ENCODE measurements at places on chromosomes 7 and 10. TPM values are rescaled to one million over a fixed set of nuclear protein-coding genes. Genes with fewer than 3 reads are reported as not detected.

Gene LIPN
- not detected for total RNA-seq

Gene ASB15
- not detected for total RNA-seq

Gene ANKRD61
- total RNA-seq: 0.29 TPM

Gene CRTAC1
- total RNA-seq: 44.0 TPM

DNA sequence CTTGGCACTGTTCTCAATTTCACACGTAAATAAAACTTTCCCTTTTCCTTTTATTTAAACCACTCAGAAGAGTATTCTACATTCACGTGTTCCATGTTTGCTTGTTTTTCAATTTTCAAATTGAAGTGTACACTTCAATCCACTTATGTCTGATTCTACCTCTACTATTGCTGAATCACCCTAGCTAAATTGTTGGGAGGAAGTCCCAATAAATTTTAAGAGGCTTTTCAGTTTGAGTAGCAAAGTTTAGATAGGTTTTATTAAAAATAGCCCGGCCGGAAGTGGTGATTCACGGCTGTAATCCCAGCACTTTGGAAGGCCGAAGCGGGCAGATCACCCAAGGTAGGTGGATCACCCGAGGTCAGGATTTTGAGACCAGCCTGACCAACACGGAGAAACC is 1414.7 kb upstream of the CELF2 start:
- DNase-seq: no peak

GRCh38 chr7:14606101-14606500 is 296.4 kb downstream of the DGKB start:
- no peak for DNase-seq

DNA sequence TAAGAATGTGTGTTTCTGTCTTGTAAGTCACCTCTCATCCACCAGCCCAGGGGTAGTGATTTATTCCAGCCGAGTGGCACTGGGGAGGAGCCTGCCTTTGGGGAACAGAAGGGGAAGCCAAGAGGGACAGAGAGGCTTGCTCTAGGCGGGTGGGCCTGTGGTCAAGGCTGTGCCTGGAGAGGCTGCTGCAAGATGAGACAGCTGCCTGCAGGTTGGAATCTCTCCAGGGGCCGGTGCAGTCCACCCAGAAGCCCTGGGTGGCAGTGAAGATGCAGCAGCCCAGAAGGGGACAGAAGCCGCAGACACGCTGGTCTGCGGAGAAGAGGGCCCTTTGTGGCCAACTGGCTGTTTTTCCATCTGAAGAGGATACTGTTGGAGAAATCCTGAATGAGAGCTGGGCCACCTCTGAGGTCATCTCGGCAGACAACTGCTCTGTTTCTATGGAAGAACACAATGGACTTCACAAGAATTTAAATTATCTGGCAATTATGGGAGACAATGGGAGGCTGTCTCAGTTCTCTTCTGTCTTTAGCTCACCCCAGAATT is 175.7 kb downstream of the GFRA1 start:
- DNase-seq: no peak

DNA sequence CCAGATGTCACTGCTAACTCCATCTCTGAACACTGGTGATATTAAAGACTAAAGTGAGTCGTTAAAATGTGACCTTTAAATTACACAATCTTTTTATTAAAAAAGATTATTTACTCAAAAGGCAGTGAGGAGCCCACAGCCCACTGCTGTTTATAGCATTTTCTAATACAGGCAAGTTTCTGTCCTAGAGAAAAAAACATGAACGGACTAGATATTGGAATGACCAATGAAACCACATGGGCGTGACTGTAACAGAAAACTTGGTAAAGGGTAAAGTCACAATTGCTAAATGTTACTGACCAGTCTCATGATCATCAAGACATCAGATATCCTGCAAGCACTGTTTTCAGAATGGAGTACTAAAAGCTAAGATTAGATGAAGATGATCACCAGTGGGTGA is 78.7 kb downstream of the FEZF1 start:
- no peak for DNase-seq

DNA sequence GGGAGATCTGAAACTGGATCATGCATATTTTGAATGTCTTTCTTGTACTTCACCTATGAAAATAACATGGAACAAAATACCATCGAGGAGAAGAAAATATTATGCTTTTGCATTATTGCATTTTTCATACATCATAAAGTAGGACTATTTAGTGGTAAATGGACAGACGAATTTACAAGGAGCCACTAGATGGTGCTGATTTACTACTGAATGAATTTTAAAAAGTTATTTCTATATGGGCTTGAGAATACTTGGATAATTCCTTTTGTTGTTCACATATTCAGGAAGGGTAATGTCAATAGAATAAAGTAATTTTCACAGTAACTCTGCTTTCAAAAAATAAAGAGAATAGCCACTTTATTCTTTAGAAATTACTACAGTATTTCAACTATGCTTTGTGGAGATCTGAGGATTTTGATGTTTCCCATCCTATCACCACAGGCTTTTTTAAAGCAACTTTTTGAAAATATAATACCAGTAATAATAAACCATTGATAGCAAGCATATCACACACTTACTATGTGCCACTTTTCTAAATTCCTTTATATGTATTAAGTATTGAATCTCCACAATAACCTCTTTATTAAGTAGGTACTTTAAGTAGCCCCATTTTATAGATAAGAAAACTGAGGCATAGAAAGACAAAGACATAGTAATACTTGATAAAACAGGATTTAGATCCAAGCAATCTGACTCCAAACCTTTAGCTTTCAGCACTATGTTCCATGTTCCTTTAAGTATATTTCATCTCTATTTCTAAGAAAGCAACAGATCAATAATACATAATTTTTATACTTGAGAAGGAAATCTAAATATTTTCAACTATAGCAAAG is 38.6 kb downstream of the NEBL start:
- no peak for DNase-seq

GRCh38 chr7:2970861-2971260 is 72.8 kb downstream of the CARD11 start:
- no peak for DNase-seq

DNA sequence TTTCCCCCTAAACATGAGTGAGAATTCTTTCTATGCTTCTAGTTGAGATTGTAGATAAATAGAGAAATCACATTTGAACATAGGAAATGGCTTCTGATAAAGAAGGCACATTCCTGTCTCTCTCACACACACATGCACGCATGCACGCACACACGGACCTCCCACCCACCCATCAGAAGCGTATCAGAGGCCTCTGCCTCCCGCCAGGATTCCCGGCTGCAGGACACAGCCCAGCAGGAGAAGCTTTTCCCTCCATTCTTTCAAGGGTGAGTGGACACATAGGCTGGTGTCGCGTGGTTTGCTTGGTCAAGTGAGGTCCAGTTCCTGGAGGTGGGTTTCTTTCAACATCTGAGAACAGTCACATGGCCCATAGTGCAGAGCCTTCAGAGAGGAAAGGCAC is 34.2 kb downstream of the KLF6 start:
- no peak for DNase-seq

- no peak for DNase-seq
Observed at GRCh38 chr10:18044976-18045720, 93.4 kb downstream of the SLC39A12 start.

DNA sequence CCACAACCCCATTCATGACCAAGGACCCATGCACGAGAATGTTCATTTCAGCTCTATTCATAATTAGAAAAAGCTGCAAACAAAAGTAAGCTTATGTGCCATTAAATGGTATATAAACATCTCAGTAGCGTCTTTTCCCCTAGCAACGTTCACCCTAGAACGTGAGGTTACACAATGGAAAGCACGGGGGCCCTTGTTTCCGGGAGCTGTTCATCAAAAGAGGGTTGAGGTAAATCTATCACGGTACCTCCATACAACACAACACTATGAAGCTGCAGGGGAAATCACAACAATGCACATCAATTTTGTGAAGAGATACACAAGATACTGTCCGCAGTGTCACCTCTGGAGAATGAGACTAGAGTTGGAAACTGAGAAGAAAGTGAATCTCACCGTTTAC is 80.9 kb upstream of the DDC start:
- no peak for DNase-seq

- no peak for DNase-seq
Observed at GRCh38 chr10:54666192-54666591, 134.8 kb downstream of the PCDH15 start.

- no peak for DNase-seq
Observed at GRCh38 chr7:15891151-15891881, 204.8 kb upstream of the MEOX2 start.

DNA sequence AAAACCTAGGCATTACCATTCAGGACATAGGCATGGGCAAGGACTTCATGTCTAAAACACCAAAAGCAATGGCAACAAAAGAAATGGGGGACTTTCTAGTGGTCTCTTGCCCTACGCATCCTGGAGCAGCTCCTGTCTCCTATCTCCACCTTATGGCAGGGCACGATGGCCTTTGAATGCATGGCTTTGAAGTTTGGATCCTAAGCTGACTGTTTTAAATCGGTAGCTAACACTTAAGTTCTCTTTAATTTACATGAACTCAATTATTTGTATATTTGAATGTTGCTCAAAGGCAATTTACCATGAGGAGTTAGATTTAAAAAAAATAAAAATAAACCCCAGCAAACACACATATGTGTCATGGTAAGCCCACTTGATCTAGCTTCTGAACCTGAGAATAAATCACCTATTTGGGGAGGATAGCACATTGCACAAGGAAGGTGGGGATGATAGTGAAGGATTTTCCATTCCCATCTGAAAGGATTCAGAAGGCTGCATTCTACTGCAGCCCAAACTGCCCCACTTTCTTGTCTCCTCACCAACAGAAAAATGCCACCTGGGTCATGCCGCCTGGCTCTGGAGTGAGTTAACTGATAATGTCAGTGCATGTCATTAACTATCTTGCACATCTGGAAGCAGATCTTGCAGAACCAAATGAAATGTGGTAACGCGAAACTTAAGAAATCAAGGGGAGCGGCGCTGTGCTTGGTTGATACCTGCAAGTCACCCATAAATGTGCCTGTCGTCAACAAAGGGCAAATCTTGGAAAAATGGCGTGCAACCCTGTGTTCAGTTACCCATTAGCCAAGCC is 12.4 kb downstream of the KLF6 start:
- DNase-seq: no peak

- DNase-seq: no peak
Observed at GRCh38 chr7:129609666-129610065, 1.9 kb upstream of the NRF1 start.

DNA sequence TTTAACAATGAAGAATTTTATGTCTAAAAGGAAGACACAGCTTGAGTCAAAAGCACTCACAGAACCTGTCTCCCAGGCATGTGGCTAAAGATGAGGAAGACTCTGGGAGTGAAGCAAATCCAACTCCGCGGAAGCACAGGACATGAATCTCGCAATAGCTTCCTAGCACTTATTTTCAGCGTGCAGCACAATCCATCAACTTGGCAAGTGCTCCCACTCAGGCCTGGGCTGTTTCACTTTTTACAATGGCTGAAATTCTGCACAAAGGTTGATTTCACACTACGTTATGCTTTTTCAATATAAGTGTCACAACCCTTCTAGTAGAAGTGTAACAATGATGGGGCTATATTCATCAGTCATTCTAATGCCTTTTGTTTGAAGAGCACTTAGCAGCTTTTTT is 180.2 kb downstream of the XPNPEP1 start:
- no peak for DNase-seq

DNA sequence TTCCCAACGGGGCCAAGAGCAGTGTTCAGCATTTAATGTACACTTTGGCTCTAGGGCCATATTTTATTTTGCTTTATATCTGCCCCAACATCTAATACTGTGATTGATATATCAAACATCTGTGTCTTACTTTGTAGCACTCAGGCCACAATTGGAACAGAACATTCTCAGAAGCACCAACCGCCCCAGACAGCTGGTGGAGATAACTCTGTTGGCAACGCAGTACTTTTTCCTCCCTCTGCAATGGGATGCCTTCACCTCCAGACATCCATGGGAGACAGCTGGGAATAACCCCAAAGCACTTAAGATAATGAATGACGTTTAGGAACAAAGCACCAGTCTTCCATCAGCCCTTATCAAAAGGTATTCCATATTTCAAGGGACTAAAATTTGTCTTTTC is 57.4 kb downstream of the PIP4K2A start:
- DNase-seq: no peak

DNA sequence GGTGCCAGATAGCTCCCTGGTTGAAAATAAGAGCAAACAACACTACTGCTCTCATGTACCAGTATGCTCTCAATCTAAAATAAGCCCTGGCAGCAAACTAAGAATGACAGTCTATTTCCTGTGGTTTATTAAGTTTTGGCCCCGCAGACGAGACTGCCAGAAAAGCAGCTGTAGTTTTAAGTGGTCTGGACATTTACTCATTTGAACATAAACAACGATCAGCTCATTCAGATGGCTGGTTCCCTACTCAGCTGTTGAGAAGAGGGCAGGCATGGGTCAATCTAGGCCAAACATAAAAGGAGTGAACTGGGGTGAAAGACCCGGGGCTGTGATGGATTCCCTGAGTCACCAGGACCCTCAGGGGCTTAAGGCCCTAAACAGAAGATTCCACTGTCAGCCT is 4.5 kb downstream of the TRIL start:
- no peak for DNase-seq

- no peak for DNase-seq
Observed at GRCh38 chr10:25877296-25877695, 56.7 kb upstream of the MYO3A start.

DNA sequence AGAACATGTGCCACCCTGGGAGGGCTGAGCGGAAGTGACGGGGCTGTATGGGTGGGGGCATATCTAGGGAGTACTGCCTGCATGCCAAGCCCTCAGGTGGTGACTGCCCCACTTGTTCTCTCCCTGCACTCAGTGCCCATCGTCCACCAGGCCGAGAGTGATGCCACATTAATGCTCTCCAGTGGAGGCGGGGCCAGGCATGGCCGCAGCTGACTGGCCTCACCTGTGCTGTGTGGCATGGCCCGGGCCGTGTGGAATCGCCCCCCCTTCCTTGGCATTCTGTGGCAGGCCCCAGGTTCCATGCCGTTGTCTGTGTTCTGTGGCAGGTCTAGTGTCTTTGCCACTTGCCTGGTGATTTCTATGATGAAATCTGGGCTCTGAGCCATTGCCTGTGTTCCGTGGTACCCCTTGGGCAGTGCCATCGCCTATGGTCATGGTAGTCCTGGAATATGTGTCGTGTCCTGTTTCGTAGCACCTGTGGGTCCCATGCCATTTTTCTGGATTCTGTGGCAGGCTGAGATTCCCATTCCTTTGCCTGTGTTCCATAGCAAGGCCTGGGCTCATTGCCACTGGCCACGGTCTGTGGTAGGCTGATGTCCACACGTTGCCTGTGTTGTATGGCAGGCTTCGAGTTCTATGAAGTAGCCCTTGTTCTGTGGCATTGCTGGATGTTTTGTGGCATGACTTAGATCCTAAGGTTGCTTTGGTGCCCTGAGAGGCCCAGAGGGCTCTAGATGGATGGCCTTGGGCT is 8.9 kb downstream of the FLNC start:
- DNase-seq: no peak

Data from left lung (tissue), 14 donors.